ENCODE measurements at places on chromosomes 7 and 10. TPM values are rescaled to one million over a fixed set of nuclear protein-coding genes. Genes with fewer than 3 reads are reported as not detected.
A peak's percentile ranks its signal among the peaks of the same experiment; 100 is the strongest.

YKT6 gene
- total RNA-seq = 207 TPM

EVX1 gene
- total RNA-seq = 0.10 TPM

GARIN1A gene
- total RNA-seq = 1.2 TPM

CTAGE8 gene
- 5.2 TPM for total RNA-seq

DNA sequence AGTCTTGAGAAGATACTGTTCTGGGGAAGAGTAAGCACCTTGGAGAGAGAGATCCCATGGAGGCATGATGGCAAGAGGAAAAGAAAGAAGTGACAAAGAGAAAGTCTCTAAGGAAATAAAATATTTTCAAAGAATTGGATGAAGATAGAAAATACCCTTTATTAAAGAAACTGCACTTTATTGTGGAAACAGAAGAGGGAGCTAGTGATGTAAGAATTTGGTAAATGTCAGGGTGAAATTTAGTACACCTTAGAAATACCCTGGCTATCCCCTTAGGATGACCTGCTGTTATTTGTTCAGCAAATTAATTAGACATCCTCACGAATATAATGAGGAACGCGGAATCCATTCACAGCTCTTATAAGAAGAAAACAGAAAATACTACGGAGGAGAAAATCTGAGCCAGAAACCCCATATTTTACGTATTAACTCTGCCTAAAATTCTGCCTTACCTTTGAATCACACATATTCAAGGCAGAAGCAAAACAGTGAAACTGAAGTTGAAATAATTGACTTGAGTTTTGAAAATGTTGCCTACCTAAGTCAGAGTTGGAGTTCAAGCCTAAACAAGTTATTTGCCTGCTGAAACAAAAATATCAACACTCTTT is 90.7 kb downstream of the TFPI2 start:
- no peaks in the 10 kb centered on the region for H3K27me3 ChIP-seq
- H3K27ac ChIP-seq = no peak overlapping the region
- H3K36me3 ChIP-seq = no peaks in the 10 kb centered on the region
- peak; percentile 5 for DNase-seq
- H3K4me1 ChIP-seq = no peaks in the 10 kb centered on the region

DNA sequence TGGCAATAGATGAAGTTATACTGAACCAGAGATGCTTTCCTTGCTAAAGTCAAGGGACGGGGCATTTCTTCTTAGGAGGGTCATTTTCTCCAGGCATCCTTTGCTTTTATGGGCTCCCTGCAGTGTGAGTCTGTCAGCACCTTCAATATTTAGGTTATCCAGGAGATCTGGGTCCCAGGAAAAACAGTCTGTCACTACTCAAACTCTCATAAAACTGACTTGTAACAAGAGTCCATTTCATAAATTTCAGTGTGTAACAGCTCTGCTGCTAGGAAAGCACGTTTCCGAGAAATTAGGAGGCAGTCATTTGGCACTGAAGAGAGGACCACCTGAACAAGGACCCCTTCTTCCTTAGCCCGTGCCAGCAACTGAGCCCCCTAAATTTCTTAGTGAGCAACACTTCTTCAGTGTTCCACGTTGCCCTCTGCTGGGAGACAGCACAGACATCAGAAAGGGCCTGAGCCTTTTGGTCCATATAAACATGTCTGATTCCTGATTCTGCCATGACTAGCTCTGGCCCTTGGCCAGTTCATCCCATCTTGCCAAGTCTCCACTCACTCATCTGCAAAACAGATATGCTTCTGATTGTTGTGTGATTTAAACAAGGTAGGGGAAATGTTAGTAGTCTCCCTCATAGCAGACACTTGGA is 7.2 kb downstream of the GCC1 start:
- H3K27ac ChIP-seq = no peak overlapping the region
- H3K36me3 ChIP-seq = peaks cover 2% of the 10 kb centered on the region
- H3K27me3 ChIP-seq = no peaks in the 10 kb centered on the region
- no peak overlapping the region for H3K4me3 ChIP-seq
- no peak for DNase-seq
- H3K4me1 ChIP-seq = no peaks in the 10 kb centered on the region

- H3K27ac ChIP-seq = no peak overlapping the region
- H3K36me3 ChIP-seq = no peaks in the 10 kb centered on the region
- no peak overlapping the region for H3K4me3 ChIP-seq
- no peaks in the 10 kb centered on the region for H3K27me3 ChIP-seq
Measured at GRCh38 chr7:75716992-75717626, 21.6 kb downstream of the HIP1 start.

- H3K4me3 ChIP-seq = no peak overlapping the region
- no peaks in the 10 kb centered on the region for H3K36me3 ChIP-seq
- no peak overlapping the region for H3K27ac ChIP-seq
- DNase-seq = no peak
- H3K27me3 ChIP-seq = no peaks in the 10 kb centered on the region
- peaks cover 34% of the 10 kb centered on the region for H3K4me1 ChIP-seq
Measured at GRCh38 chr10:101047268-101047667, 14.5 kb upstream of the KAZALD1 start.

All from Panc1 (cell line).